ENCODE measurements at places on chromosomes 1 and 21.

DNA sequence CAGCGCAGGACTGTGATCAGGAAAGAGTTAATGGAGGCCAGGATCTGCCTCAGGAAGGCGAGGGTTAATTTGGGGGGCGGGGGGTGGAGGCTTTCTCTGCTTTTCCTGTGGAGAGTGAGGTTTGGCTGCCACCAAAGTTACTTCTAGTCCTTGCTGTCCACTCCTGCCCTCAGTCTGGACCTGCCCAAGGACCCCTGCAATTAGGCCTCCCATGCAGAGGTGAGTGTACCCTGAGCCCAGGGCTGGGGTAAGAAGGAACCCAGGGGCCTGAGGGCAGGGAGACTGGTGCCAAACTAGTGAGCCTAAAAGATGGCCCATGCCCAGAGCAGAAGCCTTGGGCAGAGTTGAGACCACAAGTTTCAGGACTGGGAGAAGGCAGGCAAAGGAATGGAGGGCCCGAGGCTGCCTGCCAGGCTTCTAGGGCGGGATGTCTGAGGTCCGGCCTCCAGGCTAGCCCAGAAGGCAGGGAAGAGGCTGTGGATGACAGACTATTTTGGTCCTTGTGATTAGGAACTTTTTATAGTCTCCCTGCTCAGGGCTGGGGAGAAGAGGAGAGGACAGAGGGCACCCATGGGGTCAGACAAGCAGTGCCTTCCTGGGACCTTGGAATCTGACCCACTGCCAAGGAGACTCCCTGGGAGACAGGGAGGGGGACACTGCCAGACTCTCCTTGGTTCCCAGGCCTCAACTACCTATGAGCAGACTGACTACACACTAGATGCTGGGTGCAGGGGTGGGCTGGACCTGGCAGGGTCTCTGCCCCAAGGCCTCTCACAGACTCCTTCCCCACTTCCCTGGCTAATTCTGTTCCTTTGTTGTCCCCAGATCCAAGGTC, at the start of gene FAM110D:
Gene FAM110D, plus strand, starts transcription at position 172 of the 835 bp plus-strand sequence. CDS start 2,213 bp downstream, outside the sequence.
- no peak for DNase-seq

- no peak for DNase-seq
Observed at GRCh38 chr1:94009304-94009703, 100.1 kb upstream of the GCLM start.

- DNase-seq = no peak
Observed at GRCh38 chr1:221117133-221117532, 237.9 kb downstream of the HLX start.

GRCh38 chr1:22709227-22709626, 1.4 kb upstream of the EPHB2 start:
- DNase-seq = peak; percentile 46

- DNase-seq = peak; percentile 31
Observed at GRCh38 chr1:35971601-35972000, 40.7 kb downstream of the AGO3 start.

Measured in suppressor macrophage treated with lipopolysaccharide for 1 hour (primary cell).